ENCODE measurements at places on chromosomes 2 and 18.
A peak's percentile ranks its signal among the peaks of the same experiment; 100 is the strongest.

GRCh38 chr2:159755788-159756187 lies 42.2 kb downstream of the CD302 start:
- DNase-seq, result no peak

DNA sequence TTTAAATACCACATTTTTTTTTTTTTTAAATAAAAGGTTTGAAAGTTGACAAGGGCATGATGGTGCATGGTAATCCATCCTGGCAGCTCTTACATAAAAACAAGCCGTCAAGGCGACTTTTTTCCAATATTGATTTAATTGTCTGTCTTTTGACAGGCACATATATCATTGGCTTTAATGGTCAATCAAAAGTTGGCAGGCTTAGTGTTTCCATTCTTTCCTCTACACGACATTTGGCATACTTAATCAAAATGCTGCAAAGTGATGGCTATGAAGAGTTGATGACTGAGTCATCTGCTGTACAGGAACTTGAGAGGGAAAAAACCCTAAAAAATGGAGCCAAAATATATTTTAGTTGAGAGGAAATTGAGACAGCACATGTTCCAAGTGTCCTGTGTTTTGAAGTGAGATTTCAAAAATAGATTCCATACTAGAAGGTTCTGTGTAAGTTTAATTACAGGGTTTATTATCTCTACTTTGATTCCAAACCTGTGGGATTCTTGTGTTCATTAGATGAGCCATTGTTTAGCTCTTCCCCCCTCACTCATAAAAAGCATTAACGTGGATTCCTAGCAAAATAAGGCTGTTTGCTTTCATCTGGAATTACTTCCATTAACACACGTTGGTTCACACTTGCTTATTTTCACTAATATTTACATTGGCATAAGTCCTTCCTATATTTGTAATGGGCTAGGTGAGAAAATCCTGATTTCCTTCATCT lies 3.2 kb downstream of the TSHZ1 start:
- no peak for DNase-seq

GRCh38 chr2:38098421-38099098 lies 22.6 kb upstream of the CYP1B1 start:
- no peak for DNase-seq

- DNase-seq, result no peak
Measured at GRCh38 chr2:191539068-191539467, 138.9 kb upstream of the NABP1 start.

DNA sequence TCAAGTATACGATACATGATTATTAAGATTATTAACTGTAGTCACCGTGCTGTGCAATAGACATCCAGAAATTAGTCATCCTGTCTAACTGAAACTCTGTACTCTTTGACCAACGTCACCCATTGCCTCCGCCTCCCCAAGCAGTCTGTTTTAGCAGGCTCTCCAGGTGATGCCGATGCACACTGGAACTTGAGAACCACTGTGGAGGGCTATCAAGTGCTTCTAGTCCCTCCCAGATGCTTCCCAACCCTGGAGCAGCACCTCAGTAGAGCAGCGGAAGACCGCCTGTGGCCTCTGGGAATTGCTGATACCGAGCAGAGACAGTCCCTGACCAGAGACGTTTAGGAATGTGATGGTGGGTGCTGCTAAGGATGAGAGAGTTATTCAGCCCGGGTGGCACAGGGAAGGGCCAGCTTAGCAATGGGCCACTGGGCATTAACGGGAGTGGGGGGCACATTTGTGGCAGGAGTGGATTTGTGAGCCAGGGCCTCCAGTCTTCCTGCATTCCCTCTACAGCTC lies 50.7 kb downstream of the LIPG start:
- no peak for DNase-seq

DNA sequence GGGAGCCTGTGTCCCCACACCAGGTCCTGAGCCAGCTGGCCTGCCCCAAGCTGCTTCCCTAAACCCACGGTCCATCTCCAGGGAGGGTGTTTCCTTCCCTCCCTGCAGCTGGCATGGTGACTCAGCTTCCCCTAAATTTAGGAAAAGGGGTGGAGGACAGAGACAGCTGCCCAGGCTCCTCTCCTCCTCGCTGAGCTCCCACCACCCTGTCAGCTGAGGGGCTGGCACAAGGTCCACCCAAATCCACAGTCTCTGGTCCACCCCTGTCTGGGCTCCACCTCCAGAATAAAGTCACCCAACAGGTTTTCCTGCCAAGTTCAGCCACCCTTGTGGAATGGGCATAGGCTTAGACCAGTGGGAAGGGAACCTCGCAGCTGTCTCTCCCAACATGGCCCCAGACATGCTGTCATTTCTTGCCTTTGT lies 156.5 kb downstream of the TNS1 start:
- no peak for DNase-seq

DNA sequence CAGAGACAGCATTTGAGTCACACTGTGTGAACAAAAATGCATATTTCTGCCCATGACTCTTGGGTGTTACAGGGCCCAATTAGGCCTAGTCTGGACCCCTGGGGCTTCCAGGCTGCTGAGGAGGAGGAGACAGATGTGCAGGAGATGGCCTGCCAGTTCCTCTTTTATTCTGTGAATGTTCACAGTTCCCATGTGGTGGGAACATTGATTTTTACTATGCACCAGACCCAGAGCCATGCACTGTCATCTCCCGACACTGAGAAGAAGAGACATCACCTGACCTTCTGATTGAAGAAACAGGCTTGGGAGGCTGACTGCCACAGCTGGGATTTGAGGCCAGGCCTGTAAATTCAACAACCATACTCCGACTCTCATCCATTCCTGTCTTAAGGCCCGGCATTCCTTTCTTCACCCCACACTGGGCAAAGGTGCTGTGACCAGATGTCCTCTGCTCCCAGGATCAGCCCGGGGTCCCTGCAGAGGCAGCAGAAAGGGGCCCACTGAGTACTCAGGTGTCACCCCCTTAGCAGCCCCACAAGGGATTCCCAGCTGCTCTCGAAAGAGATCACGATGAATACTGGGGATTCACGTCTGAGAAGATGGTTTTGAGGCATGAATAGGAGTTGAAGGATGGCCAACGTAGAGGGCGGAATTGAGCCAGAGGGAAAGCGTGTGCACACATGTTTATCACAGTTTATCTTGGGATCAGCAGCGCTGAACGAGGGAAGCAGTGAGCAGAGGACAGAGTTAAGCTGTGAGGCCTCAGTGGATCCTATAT lies 3.6 kb upstream of the TFCP2L1 start:
- DNase-seq, result no peak

GRCh38 chr2:43842866-43843226 lies 4.1 kb downstream of the ABCG8 start:
- DNase-seq, result no peak

GRCh38 chr2:146207417-146207816 lies 1637.4 kb upstream of the ACVR2A start:
- DNase-seq, result no peak

DNA sequence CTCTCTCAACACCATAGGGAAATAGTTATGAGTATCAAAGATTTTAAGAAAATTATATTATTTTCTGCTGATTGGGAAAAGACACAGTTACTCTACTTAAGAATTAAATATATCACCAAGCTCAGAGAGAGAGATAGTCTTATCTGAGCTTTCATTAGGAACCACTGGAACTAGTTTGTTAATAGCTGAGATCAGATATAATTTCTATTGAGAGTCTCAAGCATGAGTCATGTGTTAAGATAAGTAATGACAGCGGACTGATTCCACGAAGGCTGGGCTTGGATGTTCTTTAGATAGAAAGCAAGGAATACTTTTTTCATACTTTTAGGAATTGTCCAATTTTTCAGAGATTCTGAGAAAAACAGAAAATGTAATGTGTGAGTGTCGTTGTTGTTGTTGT lies 44.4 kb upstream of the RBM44 start:
- no peak for DNase-seq

DNA sequence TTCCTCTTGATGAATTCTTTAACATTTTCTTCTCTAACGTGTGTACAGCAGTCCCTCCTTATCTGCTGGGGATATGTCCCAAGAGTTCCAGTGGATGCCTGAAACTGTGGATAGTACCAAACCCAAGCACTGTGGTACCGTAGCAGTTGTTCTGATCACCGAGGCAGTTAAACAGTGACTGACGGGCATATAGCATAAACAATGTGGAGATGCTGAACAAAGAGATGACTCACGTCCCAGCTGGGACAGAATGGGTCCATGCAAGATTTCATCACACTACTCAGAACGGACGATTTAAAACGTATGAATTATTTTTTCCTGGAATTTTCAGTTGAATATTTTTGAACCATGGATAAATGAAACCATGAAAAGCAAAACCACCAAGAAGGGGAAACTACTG lies 54.5 kb upstream of the SPAG16 start:
- peak; percentile 13 for DNase-seq

DNA sequence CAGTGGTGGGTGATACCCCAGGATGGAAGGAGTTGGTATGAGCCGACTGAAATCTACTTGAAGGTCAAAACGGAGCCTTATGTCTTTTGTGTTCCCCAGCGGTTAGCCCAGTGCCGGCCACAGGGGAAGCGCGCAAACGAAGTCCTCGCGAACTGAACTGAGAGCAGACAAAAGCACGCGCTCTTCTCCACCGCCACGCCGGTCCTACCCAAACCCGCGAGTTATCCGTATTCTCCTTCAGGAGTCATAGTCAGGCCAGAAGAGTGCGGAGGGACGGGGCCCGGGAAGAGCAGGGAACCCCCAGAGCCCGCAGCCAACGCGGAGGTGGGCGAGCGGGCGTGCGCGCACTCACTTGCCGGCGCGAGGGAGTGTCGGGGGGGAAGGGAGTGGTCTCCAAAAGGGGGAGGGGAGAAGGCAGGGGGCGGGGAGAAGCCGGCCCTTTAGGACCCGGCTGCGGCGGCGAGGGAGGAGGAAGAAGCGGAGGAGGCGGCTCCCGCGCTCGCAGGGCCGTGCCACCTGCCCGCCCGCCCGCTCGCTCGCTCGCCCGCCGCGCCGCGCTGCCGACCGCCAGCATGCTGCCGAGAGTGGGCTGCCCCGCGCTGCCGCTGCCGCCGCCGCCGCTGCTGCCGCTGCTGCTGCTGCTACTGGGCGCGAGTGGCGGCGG lies at the start of gene IGFBP2:
Gene IGFBP2, plus strand, starts transcription at position 469 of the 664 bp plus-strand sequence. Its CDS starts 104 bp downstream, at position 573.
- no peak for DNase-seq

Measured in activated CD4-positive, CD25-positive, alpha-beta regulatory T cell (primary cell).